ENCODE measurements at places on chromosomes 1 and 21. TPM values are rescaled to one million over a fixed set of nuclear protein-coding genes. Genes with fewer than 3 reads are reported as not detected.

- no peak for DNase-seq
Observed at GRCh38 chr1:93029317-93029716, 49.8 kb upstream of the MTF2 start.

- DNase-seq: peak; percentile 84
Observed at GRCh38 chr1:25796811-25797458, 3.1 kb upstream of the SELENON start.

DNA sequence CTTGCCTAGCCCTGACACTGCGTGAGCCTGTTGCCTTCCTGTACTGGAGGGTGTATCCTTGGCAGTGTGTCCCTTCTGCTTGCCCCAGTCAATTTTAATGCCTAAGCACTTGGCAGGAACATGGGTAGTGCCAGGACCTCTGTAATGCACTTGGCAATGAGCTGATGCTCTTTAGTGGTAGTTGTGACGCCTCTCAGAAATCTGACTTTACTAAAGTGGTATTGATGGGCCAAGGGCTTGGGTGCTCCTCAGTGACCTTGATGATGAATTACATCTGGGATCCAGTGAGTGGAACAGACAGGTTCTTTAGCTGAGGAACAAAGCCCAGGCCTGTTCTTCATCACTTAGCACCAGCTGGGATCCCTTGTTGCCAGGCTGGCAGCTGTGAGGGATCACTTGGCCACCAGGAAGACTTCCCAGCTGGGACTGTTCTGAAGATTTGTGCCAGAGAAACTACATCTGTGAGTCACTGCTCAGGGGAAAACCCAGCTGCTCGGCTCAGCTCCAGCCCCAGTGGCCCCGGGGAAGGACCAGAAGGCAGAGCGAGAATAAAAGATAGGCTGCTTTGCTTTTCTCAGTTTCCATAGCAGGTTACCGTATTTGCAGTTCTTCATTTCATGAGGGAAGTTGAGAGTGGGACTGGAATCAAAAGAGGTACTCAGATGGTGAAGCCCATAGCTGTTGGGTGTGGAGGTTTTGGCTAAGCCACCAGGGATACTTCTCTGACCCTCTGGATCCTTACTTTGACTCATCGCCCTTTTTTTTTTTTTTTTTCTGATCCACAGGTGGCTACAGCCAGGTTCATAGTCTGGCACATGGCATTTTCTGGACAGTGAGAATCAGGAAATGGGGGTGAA lies 28.5 kb upstream of the KCNA2 start:
- DNase-seq: peak; percentile 88

OR2L3 gene
- not detected for total RNA-seq

- DNase-seq: peak; percentile 24
Observed at GRCh38 chr1:98277118-98277517, 356.3 kb upstream of the DPYD start.

DNA sequence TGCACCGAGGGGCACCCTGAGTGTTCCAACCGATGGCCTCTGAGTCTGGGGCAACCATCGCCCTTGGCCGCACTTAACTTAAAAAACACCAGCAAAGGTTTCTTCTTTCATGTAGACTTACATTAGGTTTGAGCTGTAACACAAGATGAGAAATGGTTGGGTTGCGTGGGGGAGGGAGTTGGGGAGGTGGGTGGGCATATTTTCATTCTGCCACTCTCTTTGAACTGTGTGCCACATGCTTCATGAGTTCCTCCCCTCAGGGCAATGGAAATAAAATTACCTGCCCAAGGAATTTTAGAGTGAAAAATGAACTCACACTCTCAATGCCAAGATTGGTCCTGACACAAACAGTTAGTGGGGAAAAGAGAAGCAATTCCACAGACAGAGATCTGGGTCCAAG lies 430.1 kb upstream of the USP24 start:
- no peak for DNase-seq

NBPF6 gene
- total RNA-seq: not detected

GRCh38 chr1:208223136-208223535 lies 21.0 kb downstream of the PLXNA2 start:
- DNase-seq: no peak

HSD17B7 gene
- 11.7 TPM for total RNA-seq

DNA sequence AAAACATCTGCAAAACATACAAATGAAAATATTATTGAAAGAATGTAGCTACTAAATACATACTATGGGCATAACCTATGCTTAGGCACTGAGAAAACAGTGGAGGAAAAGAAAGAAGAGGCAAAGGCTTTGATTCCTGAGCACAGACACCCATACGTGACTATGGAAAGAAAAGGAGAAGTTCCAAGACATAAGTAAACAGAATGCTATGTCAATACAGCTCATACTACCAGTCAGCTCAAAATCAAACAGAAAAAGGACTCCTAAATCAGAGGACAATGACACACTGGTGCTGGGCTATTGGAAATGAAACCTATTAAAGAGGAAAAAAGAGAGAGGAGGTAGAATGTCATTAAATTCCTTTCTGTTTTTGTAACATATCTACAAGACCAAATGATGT lies 225.4 kb downstream of the SMYD3 start:
- no peak for DNase-seq

- no peak for DNase-seq
Observed at GRCh38 chr1:54866801-54867716, 19.9 kb downstream of the DHCR24 start.

DNA sequence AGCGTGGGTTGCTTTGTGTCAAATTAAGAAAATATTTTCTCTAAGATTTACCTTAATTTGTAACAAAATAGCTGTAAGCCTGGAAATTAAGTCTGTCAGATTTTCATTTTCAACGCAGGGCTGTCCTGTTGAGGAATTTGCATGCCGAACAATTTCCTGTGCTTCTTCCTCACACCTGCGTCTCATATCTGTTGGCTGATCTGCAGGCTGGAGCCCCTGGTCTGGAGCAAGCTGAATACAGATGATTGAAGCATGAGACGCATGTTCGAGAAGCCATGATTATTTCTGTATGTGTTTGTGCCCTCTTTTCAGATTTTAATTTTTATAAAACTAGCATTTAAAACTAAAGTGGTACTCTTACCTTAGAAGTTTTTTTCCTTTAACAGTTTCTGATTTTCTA lies 9.8 kb downstream of the MIXL1 start:
- DNase-seq: no peak

DNA sequence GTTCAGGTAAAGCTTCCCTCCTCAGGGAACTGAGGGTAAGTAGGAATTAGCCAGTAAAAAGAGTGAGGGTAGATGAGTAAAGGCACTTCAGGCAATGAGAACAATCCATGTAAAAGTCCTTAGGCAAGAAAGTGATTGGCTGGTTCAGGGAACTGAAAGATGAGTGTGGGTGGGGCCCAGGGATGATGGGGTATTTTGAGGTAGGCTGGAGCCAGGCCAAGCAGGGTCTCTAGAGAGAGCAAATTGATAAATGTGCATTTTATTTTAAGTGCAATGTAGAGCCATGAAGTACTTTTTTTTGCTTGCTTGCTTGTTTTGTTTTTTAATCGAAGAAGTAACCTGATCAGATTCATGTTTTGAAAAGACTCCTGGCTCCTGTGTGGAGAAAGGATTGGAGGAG lies 26.5 kb downstream of the OSBPL9 start:
- no peak for DNase-seq

ZBTB48 gene
- 17.5 TPM for total RNA-seq

LEFTY1 gene
- 0.08 TPM for total RNA-seq

DNA sequence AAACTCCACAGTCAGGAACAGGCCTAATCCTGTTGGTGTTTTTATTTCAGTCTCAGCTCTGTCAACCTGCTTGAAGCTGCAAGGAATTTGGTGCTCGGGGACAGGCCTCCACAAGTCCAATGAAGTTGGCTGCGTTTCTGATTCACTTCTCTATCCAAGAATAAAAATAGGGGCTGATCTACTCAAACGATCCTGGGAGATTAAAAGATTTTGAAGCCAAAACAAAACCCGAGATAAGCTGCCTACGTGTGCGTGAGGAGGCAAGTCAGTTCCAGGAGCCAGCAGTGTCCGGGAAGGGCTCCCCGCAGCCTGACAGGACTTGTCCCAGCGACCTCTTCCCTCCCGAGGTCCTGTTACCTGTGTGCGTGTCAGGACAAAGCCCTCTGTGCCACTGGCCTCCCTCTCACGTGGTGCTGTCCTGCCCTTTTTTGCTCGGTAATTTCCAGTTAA lies 98.0 kb downstream of the ETS2 start:
- peak; percentile 12 for DNase-seq

DNA sequence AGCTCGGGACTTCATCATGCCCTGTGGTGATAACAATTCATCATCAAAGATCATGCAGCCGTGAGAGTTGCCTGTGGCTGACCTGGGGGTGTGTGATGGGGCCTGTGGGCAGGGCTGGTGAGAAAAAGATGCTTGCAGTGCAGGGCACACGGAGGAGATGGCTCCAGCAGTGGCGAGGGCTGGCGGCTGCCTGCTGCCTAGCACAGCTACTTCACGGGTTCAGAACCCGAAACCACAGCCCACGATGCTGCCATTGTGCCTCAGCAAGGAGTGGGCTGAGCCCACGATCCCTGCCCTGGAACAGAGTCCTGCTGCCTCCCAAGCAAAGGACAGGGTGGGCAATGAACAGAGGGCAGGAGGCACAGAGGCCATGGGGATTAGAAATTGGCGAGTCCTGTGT lies 631 bp upstream of the KRTAP10-9 start:
- no peak for DNase-seq

DNA sequence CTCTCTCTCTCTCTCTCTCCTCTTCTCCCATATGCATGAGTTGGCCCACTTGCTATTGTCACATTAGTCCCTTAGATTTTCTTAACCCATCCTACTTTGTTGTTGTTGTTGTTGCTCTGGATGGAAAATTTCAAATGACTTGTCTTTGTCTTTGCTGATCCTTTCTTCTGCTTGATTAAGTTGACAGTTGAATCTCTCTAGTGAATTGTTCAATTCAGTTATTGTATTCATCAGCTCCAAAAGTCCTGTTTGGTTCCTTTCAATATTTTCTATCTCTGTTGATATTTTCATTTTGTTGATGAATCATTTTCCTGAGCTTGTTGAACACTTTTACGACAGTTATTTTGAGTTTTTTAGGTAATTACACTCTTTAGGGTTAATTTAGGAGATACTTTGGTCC lies 18.8 kb upstream of the SLC35D1 start:
- no peak for DNase-seq

ACTA1 gene
- total RNA-seq: 1,702 TPM

NOTCH2NLA gene
- total RNA-seq: 56.2 TPM

DNA sequence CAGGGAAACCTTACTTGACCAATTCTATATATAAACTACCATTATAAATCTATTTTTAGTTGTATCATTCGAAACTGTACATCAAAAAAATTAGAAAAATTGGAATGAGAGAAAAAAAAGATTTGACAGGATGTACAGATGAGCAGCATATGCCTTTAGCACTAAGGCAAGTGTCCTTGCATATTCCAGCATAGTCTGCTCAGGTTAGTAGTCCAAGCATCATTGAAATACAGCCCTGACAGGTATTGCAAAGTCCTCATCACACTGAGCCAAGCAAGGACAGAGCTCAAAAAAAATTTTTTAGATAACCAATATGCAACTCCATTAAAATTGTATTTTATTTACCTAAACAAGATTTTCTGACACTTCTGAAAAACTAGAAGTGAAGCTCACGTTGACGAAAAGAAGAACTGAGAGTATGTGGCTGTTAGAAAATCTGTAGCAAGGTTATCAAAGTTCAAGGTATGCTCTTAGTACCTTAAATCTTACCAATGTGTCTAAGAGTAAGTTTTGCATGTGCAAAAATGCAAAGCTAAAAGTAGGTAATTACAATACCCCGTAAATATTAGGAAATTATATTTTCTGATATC lies 465.6 kb upstream of the ADGRL4 start:
- no peak for DNase-seq

GRCh38 chr1:35428360-35428759 lies 128.8 kb downstream of the KIAA0319L start:
- DNase-seq: no peak

GRCh38 chr1:177024623-177025022 lies 139.9 kb downstream of the ASTN1 start:
- DNase-seq: no peak

- DNase-seq: no peak
Observed at GRCh38 chr1:195948123-195948895, 659.9 kb downstream of the KCNT2 start.

DNA sequence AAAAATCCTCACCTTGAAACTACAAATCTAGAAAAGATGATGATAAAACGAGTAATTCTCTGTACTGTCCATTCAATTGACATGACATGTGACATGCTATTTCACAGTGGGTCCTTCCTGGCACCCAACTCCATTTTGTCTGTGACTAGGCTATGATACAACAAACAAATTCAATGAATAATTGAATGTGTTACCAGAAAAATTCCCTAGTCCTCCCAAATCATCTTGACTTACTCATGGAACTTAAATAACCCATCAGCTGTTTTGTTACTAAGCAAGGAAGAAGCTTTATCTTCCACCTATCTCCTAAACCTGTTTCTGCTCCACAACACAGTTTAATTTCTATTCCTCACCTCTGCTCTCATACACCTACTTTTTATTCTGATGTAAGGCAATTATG lies 30.4 kb downstream of the B3GALNT2 start:
- peak; percentile 57 for DNase-seq

HES4 gene
- 45.8 TPM for total RNA-seq

- peak; percentile 62 for DNase-seq
Observed at GRCh38 chr1:227775841-227776240, 39.6 kb upstream of the PRSS38 start.

CSMD2 gene
- total RNA-seq: not detected

DNA sequence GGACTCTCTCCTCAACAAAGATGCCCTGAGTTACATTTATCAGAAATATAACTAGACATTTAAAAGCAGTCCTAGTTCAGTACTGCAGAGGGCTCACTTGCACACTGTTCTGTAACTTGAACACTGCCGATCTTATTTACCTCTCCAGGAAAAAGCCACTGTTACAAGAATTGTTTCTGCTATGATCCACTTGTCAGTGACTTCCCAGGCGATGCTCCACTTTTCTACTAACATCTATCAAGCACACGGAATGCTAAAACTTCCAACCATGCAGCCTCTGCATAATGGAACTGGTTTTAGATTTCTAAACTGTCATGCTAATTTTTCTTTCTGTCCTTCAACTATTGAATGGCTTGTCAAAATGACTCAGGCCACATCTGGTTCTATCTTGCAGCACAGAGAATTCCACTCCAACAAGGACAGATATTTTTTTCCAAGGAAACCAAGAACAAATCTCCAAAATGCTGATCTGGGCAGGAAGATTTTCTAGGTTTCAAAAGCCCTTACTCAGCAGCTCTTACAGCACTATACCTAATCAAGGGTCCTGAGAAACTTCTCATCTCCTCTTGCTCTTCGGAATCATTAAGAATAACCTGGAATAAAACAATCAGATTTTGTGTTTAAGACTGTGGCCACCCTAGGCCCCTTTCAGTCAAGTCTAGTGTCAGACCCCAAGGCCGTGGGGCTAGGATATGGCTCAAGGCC lies 9.9 kb downstream of the SEC16B start:
- peak; percentile 62 for DNase-seq

TNFSF4 gene
- 4.3 TPM for total RNA-seq

FCRL6 gene
- not detected for total RNA-seq

PERM1 gene
- 1.4 TPM for total RNA-seq

RAB42 gene
- total RNA-seq: 1.2 TPM

GRCh38 chr1:184940694-184941409 lies 33.5 kb downstream of the NIBAN1 start:
- no peak for DNase-seq

GRCh38 chr1:117795190-117795589 lies 134.2 kb downstream of the GDAP2 start:
- DNase-seq: peak; percentile 79

Measured in myocyte (in vitro differentiated cells).